ENCODE measurements at places on chromosomes 2 and 18.

DNA sequence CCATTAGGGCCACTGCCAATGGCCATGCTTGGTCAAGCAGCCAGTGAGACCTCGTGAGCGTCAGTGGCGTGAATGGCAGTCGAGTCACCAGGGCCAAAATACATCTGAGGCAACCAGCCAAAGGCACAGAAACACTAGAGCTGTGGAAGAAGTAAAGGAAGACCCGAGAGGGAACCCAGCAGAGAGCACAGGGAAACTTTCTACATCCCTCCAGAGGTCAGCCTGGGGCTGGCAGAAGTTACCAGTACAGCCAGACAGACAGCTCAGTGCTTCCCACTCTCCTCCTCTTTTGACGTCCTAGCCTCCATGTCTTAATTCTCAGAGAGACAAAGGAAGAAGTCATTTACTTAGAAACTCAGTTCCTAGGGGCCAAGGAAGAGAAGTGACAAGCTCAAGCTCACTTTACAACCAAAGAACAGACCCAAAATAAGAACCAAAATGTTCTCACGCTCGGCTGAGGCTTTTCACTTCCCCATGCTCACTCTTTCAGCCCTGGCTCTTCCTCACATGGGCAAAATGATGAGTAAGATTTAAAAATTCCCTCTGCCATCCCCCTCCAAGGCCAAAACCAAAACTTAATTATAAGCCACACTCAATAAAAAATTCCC is 8.7 kb downstream of the CYRIA start:
- no peak for DNase-seq

GRCh38 chr2:238704471-238705225 is 143.2 kb upstream of the TWIST2 start:
- DNase-seq: no peak

DNA sequence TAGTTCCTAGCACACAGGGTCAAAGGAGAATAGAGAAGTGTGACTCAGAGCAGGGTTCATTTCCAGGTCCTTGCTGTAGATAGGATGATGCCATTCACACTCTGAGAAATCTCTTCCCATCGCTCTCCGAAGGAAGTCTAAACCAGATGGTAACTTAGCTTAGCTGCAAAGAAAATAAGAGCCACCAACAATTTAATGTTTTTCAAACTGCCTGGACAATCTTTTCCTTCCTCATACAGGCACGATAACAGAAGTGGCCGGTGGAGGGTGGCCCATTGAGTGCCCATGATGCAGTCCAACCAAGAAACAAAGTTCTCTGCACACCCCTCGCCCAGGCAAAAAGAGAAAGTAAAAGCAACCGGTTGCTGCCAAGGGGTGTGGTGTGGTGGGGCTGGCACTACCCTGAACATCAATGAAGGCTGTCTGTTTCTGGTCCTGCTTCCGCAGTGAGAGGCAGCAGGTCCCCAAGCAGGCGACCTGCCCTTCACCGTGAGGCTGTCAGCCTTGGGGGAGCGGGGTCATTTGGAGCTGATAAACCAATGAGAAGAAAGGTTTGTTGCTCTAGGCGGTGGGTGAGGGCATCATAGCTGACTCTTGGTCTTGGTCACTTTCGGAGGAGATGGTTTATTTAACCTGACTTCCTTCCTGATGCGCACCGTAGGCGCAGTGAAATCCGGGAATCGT is 105.6 kb upstream of the CD302 start:
- DNase-seq: peak; percentile 39

- no peak for DNase-seq
These were observed 118.5 kb upstream of the CDCA7 start for GRCh38 chr2:173235947-173236803.

DNA sequence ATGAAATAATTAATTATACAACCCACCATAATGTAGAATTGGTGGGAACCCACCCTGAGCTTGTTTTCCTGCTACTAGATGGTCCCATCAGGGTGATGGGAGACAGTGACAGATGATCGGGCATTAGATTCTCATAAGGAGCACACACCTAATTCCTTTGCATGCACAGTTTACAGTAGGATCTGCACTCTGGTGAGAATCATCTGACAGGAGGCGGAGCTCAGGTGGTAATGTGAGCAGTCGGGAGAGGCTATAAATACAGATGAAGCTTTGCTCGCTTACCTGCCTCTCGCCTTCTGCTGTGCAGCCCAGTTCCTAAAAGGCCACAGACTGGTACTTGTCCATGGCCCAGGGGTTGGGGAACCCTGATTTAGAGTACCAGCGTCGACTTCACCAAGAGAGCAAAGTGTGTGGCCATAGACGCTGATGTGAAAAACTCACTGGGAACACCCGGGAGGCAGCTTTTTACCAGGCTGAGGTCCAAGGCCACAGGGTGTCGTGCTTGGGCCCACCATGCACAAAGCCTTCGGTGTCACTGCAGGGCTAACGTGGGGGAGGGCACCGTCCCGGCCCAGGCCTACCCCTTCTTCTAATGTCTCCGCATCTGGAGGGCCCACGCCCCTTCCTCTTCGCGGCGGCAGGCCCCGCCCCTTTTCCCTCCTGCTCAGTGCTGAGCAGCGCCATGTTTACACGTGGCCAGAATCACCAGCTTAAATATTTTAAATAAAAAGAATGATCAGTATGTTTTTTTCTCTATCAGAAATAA is 296.8 kb upstream of the HDAC4 start:
- DNase-seq: no peak

DNA sequence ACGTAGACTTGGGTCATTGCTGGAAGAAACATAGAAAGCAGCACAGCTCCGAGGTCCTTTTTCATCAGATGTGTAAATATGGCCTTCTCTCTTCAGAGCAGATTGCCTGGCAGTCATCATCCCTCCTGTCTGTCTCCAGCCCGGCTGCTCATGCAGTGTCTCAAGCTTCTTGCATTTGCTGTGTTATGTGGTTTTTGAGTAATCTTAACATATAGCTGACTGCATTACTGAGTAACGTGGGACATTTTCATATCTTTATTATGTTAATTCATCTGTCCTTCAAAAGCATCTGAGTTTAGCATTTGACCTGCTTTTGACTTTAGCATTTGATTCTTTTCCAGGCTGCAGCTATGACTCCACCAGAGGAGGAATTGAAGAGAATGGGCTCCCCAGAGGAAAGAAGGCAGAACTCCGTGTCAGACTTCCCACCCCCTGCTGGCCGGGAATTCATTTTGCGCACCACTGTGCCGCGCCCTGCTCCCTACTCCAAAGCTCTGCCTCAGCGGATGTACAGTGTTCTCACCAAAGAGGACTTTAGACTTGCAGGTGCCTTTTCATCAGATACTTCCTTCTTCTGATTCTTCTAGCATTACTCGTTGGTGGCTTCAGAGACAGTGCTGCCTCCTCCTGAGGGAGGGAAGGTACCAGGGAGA is 116.2 kb downstream of the RAB3GAP1 start:
- DNase-seq: no peak

DNA sequence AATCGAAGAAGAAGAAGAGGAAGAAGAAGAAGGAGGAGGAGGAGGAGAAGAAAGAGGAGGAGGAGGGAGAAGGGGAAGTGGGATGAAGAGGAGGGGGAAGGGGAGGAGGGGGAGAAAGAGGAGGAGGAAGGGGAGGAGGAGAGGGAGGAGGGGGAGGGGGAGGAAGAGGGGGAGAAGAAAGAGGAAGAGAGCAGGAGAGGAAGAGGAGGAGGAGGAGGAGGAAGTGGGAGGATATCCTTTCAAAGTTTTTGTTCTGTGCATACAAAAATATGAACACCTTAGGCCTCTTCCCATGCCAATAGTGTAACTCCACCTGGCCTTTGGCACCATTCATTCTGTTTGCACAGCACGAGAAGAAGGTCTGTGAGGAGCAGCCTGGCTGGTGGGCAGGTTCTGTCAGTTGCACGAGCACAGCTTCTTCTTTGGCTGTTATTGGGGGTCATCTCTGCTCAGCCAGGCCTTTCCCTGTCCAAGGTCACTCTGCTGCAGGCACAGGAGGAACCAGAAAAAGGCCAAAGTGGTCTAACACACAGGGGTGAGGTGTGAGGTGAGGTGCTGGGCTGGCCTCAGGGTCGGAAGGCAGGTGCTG is 25.8 kb upstream of the PLB1 start:
- no peak for DNase-seq

DNA sequence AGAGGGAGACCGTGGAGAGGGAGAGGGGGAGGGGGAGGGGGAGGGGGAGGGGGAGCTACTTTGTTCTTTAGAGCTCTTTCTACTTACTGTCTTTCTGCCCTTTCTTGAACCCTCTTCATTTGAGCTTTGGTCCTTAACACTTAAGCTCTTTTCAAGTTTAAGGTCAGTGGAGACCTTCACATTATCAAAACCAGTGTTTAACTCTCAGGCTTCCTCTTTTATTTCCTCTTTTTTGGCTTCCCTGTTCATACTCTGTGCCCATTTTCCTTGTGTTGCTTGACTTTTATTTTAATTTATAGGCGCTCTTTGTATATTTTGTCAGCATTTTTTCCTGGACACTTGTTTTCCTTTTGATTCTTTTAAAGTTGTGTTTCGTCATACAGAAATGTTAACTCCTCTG is 37.1 kb downstream of the ACSL3 start:
- no peak for DNase-seq

DNA sequence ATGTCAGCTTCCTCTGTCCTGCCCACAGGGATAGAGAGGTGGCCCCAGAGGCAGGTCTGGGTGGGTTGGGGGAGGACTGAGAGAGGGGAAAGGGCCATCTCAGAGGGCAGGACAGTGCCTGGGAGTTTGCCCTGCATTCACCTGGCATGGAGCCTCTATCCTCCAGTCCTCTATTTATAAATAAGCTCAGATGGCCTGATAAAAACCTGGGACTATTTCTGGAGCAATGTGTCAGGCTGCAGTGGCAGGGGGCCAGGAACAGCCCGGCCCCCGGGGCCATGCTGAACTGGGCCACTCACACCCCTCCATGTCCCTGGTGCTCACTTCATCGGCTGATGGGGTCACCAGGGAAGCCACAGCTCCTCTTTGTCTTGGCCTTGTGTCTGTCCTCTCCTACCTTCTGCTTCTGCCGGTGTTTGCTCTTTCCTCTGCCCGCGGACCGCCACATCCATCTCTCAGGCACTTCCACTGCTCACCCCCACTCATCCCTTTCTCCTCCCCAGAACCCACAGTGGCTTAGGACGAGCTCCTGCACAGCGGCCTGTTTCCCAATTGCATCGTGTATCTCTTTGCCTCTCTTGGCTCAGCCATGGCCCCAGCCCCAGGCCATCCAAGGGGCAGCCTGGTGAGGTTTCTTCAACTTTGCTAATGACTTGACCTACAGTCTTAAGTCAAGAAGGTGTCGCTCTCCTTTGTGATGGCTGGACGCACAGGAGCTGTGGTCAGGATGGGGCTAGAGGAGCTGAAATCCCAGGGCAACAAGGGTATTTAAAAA is 38.8 kb downstream of the SCTR start:
- DNase-seq: no peak

- DNase-seq: no peak
These were observed 14.0 kb upstream of the IMP4 start for GRCh38 chr2:130328710-130329109.

GRCh38 chr2:241157841-241158545 is 7.7 kb downstream of the PPP1R7 start:
- no peak for DNase-seq

DNA sequence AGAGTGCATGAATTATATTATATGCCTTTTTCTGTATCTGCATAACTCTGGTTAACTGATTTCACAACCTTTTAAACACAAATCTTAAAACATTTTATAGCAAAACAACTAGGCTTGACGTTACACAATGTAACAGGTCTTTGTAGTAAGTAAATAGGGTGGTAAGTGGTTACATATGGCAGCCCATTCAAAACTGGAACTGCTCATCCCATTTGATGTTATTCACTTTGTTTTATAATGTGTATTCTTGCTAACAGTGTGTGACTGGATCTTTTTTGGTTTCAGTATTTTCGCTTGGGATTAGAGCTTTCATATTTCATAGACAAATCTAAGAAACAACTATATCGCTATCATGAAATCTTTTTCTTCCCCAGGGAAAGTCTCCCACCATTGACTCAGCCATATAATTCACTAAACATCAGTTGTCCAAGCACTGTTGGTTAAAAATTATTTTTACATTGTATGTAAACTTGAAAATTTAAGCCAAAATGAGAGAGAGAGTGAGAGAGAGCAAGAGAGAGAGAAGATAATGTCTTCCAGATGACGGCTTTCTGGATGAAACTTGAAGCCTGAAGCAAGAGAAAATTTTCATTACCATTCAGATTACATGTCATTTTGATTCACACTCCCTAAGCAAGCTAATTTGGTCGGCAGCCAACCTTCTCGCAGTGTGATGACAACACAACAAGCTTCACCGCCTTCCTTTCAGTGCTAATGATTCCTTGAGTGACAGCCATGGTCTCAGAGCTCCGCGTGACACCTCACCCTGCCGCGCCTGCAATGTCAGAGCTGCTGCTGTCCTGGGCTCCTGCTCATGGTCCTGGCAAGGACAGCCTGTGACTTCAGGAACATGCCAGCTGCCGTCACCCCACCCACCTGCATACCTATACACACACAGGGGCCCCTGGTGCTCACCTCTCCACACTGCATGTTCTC is 946.9 kb upstream of the SOX11 start:
- DNase-seq: no peak
